ENCODE measurements at places on chromosomes 6 and 20.
A peak's percentile ranks its signal among the peaks of the same experiment; 100 is the strongest.

- DNase-seq: no peak
These were observed 135.6 kb downstream of the EYA4 start for GRCh38 chr6:133376743-133377142.

GRCh38 chr20:15081261-15081660 is 743.8 kb upstream of the FLRT3 start:
- DNase-seq: no peak

- no peak for DNase-seq
These were observed 122.0 kb upstream of the BMP5 start for GRCh38 chr6:55997223-55997874.

- no peak for DNase-seq
These were observed 136.5 kb upstream of the AKAP12 start for GRCh38 chr6:151103266-151103665.

GRCh38 chr6:89120371-89120770 is 2.5 kb upstream of the SRSF12 start:
- no peak for DNase-seq

GRCh38 chr20:58788896-58789544 is 61.7 kb downstream of the GNAS-AS1 start:
- DNase-seq: no peak

DNA sequence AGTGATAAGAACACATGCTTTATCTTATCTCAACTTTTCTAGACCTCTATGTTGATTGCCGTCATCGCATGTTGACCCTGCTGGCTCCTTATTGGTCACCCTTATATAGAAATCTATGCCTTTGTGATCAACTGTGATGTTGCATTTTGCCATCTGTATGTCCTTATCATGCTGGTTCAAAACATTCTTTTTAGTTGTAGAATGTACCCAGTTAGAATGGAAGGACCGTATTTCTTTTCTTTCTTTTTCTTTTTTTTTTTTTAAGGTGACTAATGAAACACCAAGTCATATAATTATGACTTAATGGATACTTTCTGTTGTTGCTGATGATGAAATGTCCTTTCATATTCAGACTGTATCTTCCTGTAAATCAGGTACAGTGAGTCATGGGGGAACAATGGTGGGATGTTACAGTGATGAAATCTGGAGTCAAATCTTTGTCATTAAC is 145.9 kb upstream of the CITED2 start:
- DNase-seq: no peak

- peak; percentile 71 for DNase-seq
These were observed 77.7 kb downstream of the CDYL start for GRCh38 chr6:4853782-4854511.

DNA sequence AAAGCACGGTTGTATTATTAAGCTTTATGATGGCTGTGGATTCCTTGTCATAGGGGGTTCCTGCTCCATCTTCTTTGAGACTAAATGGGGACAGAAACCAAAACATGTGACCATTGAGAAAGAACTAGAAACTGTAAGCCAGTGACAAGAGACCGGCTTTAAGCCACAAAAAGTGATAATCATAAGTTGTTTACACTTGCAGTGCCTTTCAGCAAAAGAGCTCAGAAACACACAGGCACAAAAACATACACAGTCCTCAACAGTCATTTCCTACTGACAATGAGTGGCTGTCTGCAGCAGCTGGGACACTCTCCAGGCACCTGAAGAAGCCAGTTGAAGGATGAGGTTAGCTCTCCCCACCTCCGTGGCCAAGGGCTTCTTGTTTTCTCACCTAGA is 20.0 kb upstream of the UBE2J1 start:
- DNase-seq: no peak

DNA sequence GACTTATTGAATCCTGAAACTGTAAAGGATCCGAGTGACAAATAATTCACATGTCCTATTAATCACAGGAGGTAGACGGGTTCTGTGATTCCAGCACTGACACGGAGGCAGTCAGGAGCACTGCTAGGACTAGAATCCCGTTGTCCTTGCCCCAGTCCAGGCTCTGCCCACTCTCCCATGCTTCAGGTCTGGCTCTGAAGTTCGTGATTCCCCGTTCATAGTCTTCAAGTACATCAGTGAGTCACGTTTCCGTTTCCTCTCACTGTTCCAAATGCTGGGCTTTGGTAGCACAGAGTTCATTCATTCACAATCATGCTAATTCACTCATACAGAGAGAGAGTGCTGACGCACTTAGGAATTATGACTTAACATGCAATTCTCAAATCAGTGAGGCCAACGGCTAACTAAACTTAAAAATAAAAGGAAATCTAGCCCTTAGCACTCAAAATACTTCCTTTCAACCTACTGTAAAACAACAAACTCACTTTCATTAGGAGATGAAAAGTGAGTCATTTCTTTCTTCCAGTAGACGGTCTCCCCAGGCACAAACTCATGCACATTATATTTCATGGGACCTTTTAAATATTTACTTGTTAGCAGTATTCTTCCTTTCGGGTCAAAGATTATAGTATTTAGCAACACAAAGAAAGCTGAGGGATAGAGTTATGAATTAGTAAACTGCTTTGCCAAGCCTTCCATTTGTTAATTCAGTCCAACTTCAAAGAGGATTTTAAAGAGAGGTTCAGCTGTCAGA is 94.0 kb upstream of the NHSL1 start:
- DNase-seq: no peak

DNA sequence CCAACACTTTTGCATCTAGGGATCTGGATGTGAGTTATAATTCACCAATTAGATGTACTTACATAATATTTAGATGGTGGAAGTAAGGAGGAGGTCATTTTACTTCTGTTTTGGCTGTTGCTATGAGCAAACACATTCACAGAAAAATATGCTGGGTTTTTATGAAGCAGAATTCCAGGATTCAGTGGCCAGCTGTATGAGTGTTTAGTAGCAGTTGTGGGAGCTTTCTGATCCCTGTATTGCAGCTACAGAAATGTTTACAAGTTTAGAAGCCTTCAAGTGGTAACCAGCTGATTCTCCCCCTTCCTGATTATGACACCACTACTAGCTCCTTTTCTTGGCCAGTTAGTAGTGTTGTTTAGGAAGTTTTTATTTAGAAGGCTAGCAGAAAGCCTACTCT is 177.0 kb downstream of the TENT5A start:
- DNase-seq: no peak

DNA sequence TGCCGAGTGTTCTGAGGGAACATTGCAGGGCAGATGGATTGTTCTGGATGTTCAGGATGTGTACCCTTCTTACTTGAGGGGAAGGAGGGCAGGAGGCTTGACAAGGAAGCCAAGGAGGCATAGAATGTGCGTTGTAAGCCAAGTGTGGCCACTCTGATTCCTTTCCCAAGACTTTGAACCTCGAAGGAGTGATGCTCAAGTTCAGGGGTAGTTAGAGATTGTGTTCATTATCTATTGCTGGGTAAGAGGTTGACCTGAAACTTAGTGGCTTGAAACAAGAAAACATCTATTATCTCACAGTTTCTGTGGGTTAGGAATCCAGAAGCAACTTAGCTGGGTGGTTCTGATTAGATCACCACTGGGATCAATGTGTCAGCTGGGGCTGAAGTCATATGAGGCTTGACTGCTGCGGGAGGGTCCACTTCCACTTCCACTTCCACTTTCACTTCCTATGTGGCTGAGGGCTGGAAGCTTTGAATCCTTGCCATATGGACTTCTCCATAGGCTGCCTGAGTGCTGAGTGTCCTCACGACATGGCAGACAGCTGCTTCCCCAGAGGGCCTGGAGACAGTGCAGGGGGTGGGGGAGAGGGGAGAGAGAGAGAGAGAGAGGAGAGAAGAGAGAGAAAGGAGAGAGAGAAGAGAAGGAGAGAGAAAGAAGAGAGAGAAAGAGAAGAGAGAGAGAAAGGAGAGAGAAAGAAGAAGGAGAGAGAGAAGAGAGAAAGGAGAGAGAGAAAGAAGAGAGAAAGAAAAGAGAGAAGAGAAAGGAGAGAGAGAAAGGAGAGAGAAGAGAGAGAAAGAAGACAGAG is 6.9 kb upstream of the CD40 start:
- DNase-seq: no peak

GRCh38 chr6:105138141-105138540 is 41.7 kb downstream of the POPDC3 start:
- no peak for DNase-seq

GRCh38 chr20:57207251-57207650 is 59.2 kb downstream of the BMP7 start:
- no peak for DNase-seq

DNA sequence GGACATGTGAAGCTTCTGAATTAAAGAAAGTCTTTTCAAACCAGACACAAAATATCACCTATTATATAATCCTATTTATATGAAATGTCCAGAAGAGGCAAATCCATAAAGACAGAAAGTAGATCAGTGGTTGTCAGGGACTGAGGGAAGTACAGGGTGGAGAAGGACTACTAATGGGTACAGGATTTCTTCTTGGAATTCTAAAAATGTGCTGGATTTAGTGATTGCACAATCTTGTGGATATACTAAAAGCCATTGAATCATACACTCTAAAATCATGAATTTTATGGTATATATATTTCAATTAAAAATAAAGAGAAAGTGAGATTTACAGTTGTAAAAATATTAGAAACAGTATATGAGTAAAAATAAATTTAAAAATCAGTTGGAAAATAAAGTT is 18.7 kb upstream of the MC3R start:
- DNase-seq: no peak

- no peak for DNase-seq
These were observed 365.8 kb downstream of the ESR1 start for GRCh38 chr6:152173321-152173720.

DNA sequence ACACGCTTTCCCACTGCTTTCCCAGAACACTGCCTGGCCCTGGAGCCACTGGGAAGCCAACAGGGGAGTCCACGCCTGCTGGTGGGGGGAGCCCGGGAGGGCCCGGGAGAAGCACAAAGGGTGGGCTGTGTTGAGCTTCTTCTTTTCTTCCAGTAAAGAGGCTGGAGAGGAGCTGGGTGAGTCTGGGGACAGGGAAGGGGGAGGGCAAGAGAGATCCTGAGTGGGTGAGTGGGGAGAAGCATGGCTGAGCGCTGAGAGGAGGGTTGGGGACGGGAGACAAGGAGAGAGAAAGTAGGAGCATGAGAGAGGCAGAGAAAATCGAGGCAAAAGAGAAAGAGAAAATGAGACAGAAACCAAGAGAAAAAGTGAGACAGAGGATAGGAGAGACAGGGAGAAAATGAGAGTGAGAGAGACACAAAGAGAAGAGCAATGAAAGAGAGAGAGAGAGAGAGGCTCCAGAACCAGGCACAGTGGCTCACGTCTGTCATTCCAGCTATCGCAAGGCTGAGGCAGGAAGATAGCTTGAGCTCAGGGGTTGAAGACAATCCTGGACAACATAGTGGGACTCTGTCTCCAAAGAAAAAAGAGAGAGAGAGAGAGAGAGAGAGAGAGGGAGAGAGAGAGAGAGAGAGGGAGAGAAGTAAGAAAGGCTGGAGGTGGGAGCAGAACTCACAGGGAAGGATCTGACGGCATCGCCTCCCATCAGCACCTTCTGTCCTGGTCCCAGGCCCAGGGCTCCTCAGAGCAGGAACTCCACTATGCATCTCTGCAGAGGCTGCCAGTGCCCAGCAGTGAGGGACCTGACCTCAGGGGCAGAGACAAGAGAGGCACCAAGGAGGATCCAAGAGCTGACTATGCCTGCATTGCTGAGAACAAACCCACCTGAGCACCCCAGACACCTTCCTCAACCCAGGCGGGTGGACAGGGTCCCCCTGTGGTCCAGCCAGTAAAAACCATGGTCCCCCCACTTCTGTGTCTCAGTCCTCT is 2.0 kb downstream of the LST1 start:
- no peak for DNase-seq

- peak; percentile 72 for DNase-seq
These were observed 1.3 kb upstream of the HUS1B start for GRCh38 chr6:658244-658643.

GRCh38 chr6:157989541-157990289 is 8.1 kb downstream of the SYNJ2 start:
- DNase-seq: peak; percentile 53

- DNase-seq: no peak
These were observed 18.0 kb downstream of the APCDD1L start for GRCh38 chr20:58497076-58497641.

GRCh38 chr6:131763749-131764148 is 44.1 kb upstream of the ENPP1 start:
- DNase-seq: no peak

DNA sequence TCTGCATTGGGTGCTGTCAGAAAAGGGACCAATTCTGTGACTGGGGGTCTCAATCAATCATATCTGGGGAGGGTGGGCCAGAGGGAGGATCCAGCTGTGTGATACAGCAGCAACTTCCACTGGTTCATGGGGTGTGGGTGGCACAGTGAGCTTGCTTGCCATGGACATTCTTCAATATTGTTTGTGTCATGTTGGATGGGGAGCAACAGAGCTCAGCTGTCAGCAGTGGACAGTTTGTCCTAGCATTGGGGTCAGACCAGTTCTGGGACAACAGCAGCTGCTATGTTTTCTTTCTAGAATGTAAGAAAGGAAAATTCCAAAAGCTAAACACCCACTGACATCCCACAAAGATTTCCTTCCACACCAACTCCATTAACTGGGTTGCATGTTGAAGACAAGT is 221.9 kb upstream of the CDH4 start:
- DNase-seq: no peak

- DNase-seq: no peak
These were observed 120.9 kb upstream of the IRAK1BP1 start for GRCh38 chr6:78746457-78746856.

- DNase-seq: peak; percentile 84
These were observed 15.1 kb upstream of the ZNF217 start for GRCh38 chr20:53608456-53609452.

DNA sequence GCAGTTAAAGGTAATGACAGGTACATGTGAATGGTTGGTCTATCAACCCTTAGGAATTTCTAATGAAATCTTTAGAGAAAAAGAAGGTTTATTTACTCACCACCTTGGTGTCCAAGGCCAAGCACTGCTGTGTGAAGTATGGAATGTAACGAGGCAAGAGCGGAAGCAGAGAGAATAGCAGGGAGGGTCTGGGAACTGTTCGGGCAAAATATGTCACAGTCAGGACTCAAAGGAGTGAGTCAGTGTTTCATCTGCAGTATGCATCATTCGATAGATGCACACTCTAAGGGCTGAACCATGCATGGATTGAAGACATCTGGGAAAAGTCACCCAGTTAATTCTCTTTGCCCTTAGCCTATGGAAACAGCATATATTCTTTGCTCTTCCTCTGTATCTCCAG is 33.2 kb downstream of the ADGRF5 start:
- no peak for DNase-seq

- no peak for DNase-seq
These were observed 205.1 kb downstream of the DLL1 start for GRCh38 chr6:170085475-170086401.

- DNase-seq: no peak
These were observed 163.2 kb downstream of the TBXT start for GRCh38 chr6:166004471-166004870.

- no peak for DNase-seq
These were observed 23.9 kb downstream of the SUN5 start for GRCh38 chr20:32980131-32980941.

GRCh38 chr20:58360936-58361335 is 28.1 kb upstream of the VAPB start:
- DNase-seq: no peak

- no peak for DNase-seq
These were observed 42.7 kb upstream of the FAM210B start for GRCh38 chr20:56316051-56316450.

- no peak for DNase-seq
These were observed 36.9 kb upstream of the AVP start for GRCh38 chr20:3121271-3121911.

- no peak for DNase-seq
These were observed 54.8 kb upstream of the ZFP64 start for GRCh38 chr20:52246366-52246765.
